ENCODE measurements at places on chromosomes 11 and 22.

DNA sequence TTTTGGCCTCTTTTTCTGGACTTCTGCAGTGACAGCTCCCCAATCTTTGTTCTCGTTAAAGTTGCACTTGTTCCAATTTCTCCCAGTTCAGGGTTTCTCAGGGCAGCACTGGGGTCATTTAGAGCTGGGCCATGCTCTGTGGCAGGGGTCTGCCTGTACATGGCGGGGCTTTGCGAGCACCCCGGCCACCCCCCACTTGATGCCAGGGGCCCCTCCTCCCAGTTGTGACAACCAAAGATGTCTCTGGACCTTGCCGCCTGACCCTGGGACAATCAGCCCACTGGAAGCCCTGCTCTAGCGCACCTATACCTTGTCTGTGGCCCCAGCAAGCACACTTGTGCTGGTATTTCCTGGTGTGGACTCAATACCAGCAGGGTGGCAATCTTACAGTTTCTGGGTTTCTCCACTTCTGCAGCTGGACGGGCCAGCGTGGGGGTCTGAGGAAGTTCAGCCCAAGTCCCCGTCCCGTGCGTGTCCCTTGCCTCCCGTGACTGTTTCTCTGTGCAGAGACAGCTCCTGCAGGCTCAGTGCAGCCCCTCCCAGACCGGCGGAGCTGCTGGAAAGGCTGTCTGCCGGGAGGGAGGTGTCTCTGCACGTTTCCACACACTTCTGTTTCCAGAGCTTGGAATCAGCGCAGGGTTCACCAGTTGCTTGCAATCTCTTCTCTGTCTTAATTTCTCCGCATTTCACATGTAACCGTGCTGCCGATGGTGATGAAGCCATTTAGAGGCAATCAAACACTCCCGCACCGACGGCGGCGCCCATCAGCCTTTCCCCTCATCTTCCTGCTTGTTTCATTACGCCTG lies 1328.9 kb downstream of the BRD1 start:
- DNase-seq: no peak

GRCh38 chr11:41281131-41281742 lies 178.2 kb downstream of the LRRC4C start:
- no peak for DNase-seq

GRCh38 chr11:12587333-12587991 lies 86.8 kb upstream of the TEAD1 start:
- DNase-seq: no peak

DNA sequence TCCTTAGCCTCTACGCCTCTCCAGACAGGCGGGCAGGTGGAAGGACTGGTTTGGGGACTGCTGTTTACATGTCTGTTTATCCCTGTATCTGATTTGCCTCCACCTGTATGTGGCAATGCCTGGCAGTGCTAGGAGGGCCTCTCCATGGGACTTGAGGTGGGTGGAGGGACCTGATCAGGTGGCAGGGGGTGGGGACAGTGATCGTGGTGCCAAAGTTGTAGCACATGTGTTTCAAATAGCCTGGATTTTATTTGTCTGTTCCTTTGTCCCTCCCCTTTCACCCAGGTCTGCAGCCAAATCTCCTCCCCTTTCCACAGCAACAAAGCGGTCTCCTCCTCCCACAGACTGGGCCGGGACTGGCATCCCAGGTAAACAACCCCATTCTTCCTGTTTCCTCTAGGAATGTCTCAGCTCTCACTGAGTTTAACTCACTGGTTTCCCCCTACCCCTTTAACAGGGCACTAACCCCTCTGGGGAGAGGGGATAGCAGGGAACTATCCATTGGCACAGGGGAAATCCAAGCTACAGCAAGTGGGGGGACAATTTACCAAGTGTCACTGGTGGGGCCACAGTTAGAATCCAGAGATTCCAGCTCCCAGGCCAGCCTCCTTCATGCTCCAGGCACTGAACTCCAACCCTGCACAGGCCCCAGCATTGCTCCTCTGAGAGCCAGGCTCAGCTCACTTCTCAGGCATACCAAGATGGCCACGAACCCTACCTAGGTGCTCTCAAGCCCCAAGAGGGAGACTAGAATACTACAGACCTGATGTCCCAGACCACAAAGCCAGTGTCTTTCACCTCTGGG lies 22.9 kb upstream of the TLCD5 start:
- DNase-seq: no peak

DNA sequence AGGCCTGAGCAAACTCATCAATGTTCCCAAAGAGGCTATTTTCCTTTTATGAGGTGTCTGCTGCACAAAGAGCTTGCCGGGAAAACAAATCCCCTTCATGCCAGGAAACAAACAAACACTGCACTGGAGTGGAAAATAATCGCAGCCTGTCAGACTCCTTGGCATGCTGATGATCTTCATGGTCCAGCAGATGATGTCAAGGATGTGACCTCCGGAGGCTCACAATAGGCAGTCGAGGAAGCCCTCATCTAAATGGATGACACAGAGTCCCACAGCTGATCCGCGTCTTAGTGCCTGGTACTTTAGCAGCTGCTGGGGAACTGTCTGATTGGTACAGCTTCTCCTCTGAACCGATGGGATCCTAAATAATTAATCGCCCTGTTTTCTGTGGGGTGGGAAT lies 187.6 kb downstream of the TENM4 start:
- no peak for DNase-seq

- DNase-seq: peak; percentile 87
These were observed 48.2 kb upstream of the CREB3L1 start for GRCh38 chr11:46229230-46229629.

DNA sequence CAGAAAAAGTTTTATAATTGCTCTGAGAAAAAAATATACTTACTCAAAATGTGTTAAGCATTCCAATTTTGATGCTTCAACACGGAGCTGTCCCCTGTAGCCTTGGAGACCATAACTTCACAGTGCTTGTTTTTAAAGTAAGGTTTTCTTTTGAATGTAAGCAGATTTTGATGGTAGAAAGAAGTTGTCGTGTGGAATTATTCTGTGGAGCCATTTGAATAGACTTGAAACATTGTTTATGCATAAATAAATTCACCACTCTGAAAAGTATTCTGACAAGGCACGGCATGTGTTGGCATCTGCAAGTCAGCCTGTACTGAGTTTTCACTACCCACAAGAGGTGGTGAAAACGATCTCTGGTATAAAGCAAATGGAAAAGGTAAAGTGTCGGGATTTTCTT lies 115.5 kb downstream of the UVRAG start:
- DNase-seq: no peak

- peak; percentile 92 for DNase-seq
These were observed 16.1 kb downstream of the MICAL2 start for GRCh38 chr11:12126344-12127019.

DNA sequence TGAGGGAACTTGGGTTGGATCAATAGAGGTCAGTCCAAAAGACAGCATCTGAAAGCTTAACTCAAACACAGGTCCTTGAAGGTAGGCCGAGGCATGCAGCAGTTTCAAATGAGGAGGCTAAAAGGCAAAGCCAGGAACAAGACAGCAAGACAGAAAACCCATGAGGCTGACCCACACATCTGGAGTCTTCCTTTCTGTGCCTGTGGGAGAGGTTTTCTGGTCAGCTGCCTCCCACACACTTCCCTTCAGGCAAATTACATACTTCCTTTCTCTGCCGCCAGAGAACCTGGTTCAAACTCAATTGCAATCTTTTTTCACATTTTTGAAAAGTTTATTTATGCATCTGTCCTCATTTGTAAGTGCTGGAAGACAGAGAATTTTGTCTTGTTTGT lies 29.8 kb upstream of the CRTAM start:
- peak; percentile 73 for DNase-seq

DNA sequence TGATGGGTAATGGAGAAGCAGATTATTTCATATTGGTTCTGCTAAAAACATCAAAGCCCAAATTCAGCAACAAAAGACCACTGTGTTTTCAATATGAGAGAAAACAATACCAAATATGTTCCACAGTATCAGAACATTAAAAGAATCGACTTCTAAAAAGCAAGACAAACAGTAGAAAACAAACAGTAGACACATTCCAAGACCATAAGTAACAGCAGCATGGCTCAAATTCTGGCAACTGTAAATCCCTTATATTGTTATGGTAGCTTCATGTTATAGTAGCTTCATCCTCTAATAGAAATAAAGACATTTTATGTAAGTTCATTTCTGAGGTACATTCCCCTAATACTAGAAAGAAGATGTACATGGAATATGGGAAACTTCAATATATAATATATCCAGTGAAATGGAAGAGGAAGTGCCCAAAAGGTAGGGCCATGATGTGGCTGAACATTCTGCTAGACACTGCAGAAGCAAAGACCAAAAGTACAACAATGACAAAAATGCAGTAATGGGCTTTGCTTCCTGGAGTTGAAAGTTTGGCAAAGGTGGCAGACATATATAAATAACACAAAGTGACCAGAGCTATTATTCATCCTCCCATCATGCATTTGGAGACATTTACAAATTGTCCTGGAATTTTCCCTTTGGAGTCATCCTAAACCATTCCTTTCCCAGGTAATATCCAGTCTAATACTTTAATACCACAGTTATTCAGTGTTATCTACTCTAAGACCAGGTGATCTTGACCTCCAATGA lies 299.9 kb downstream of the DCDC1 start:
- no peak for DNase-seq

GRCh38 chr11:105915021-105915420 lies 107.0 kb downstream of the MSANTD4 start:
- DNase-seq: no peak

DNA sequence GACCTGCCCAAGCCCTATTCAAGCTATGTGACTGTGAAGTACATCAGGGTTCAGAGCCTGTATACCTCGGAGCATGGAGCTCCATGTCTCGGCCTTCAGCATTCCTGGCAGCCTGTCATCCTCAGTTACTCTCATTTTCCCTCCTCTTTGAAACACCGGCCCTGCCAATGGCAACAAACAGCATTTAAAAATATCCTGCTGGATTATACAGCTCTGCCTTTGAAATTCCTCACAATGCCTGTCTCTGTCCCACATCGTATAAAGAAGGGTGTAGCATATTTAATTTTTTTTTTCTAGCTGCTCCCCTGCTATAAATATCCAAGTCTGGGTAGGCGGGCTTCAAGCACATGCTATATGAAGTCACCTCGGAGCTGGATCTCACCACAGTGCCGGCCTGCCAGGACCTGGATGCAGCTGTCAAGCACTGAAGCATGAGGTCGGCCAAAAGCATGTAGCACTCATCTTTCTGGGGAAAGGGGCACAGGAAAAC lies 11.8 kb downstream of the ABTB2 start:
- no peak for DNase-seq

DNA sequence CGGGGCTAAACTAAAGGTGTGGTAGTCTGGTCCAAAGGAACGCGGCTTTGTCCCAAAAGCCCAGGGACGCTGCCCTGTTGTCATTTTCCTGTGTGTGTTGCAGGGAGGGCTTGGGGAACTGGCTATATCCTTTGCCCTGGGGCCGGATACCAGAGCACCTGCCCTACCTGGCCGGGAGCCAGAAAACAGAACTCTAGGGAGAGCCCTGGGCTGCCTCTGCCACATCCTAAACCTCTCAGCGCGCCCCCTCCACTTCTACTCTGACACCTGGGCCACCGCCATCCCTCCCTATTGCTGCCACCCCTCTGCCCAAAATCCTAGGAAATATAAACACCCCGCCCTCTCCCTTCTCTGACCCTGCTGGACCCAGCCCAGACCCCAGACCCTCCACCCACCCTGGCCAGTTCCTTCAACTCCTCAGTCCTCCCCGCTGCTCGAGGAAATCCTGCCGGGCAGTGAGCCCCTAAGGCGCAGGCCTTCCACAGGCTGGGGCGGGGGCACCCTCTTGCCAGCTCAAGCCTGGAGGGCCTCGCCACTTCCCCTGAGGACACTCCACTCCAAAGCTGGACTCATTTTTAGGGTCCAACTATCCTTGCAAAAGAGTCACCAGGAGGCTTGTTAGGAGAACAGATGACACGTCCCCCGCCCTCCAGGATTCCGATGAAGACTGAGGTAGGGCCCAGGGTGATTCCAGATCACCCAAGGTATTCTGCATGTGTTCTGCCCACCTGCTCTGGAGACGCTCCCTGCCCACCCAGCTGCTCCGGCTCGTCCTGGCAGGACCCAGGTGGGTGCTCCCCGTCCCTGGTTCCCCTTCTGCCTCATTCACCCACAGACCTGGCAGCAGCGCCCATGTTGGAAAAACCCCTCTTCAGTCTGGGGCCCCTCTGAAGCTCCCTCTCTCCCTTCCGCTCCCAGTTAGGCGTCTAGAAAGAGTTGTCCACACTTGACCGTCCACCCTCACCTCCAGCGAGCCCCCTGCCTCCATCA lies 12.2 kb downstream of the KCTD17 start:
- no peak for DNase-seq

GRCh38 chr11:13042873-13043342 lies 33.8 kb downstream of the RASSF10 start:
- DNase-seq: no peak

- DNase-seq: no peak
These were observed 154.6 kb upstream of the TRPC6 start for GRCh38 chr11:101738452-101738851.

- DNase-seq: peak; percentile 55
These were observed 891 bp downstream of the SAMM50 start for GRCh38 chr22:43955883-43956782.

DNA sequence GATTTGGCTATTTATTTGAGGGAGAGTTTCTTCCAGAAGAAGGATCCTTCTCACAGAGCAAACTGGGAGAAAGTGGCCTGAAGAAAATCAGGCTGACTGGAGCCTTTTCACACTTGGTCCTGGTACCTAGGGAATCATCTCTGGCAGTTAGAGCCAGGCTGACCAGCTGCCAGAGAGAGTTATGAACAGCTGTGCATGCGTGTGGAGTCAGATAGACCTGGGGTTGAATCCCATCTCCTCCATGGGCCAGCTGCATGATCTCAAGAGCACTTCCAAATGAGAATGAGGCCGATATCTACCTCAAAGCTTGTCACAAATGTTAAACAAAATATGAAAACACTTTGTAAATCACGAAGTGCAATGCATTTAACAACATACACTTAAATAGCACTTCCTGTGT lies 390.0 kb downstream of the TENM4 start:
- DNase-seq: no peak

DNA sequence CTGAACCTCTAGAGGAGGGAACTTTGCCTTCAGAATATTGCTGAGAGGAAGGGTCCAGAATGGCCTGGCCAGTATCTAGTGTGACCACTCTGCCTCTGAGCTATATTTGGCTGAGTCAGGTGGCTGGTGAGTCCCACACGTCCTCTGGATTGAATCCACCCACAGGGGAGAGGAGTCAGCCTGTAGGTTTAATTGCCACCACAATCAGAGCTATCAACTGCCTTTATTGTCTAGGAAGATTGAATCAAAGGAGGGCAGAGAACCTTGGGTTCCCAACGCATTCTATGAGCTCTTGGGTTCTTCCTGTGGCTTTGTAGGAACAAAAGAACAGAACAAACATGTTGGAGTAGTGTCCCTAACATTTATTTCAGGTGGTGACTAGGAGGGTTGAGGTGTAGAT lies 67.7 kb downstream of the ST3GAL4 start:
- DNase-seq: no peak

DNA sequence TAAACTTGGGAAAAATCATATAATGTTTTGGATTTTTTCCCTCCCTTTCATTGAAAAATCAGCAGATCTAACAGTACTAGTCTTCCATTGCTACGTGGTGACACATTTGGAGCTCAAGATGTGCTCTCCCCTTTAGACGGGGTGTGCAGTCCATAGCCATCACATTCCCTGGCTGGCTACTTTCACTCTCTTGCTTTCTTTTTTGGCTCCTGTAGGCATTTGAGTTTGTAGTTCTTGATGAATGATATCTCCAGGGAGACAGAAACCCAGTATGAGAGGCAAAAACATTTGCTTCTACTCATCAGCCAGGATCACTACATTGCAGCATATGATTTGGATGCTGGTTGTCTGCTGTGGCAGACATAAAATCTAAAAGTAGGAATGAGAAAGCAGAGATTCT lies 12.1 kb downstream of the CCDC81 start:
- DNase-seq: no peak

Data from MV-4-11 (cell line).